ENCODE measurements at places on chromosomes 5 and 9.

DNA sequence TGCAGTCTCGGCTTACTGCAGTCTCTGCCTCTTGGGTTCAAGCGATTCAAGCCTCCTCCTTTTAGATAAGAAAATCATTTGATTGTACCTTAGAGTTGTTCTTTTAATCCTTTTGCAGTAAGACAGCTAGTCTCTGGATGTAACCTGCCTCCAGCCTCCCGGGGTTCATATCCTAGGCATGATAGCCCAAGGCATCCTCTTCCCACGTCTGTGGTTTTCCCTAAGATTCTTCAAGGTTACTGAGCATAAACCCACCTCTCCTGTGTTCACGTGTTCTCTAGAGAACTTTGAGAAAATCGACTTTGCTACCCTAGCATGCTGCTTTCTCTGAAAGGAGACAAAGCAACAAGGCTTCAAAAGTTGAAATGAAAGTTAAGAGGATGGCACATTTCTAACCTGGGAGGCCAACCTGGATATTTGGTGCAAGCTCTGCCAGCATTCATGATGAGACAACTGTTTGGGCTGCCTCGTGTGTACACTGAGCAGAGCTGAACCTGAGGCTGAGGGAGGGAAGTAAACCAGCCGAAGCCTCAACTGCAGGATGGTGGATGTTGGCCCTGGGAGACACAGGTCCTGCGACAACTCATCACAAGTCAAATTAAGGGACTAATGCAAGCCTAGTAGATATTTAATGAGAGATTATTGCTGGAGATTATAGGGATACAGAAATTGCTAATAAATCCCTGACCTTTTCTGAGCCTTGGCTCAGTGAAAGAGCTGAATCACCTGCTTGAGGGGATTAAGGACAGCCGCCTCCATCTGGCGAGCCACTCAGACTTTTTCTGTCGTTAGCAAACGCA lies 261.8 kb downstream of the ARHGAP26 start:
- no peak for DNase-seq

- DNase-seq, result no peak
Observed at GRCh38 chr5:10875201-10875768, 114.3 kb upstream of the DAP start.

DNA sequence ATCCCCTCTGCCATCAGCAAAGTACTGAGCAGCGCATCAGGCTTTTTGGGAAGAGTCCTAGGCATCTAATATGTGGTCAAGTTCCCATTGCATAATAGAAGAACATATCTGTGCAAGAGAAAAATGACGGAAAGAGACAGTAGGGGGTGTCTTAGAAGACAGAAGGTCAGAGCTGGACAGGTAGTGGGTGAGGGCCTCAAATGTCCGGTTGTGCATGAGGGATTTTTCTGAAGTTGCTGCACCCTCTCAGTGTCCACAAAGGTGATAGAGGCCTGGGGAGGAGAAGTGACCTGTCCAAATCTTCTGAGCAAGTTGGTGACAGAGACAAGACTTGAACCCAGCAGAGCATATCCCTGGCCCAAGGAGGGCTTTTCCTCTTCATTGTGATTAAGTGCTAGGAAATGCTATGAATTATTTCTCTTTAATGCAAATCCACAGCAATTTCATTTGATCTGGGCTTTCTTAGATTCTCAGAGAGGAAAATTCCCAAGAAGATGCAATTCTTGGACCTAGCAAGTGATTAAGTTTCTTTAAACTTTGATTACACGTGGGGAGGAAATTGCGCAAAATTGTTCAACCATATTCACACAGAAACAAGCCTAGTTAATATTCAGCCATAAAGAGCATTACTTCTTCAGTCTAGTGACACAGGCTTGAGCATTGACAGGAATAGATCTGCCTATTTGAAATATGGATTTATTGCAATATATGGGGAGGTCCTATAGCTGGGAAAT lies at the start of gene OR2S2:
OR2S2 (minus strand) TSS at position 51 of the 734 bp plus-strand sequence. CDS start 56 bp downstream, outside the sequence.
- DNase-seq, result no peak

- DNase-seq, result no peak
Observed at GRCh38 chr9:5820425-5820824, 12.5 kb downstream of the ERMP1 start.

DNA sequence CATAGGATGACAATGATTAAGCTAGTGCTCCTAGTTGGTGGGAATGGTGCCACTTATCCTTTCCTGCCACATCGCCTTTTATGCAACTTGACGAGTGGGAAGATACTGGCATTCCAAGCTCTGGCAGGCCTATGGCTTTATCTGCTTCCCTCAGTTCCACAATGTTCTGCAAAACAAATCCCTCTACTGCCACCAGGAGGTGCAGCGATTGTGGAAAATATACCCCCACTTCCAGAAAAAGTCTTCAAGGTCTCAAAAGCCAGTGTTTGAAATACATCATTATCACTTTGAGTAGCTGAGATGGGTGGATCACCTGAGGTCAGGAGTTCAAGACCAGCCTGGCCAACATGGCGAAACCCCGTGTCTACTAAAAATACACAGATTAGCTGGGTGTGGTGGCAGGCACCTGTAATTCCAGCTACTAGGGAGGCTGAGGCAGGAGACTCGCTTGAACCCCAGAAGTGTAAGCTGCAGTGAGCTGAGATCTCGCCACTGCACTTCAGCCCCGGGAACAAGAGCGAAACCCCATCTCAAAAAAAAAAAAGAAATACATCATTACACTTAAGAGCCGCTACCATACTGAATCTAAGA lies 3.4 kb downstream of the CLINT1 start:
- no peak for DNase-seq

GRCh38 chr5:142551338-142552067 lies 134.4 kb downstream of the FGF1 start:
- no peak for DNase-seq

- no peak for DNase-seq
Observed at GRCh38 chr5:6501701-6502100, 53.0 kb downstream of the UBE2QL1 start.

- DNase-seq, result no peak
Observed at GRCh38 chr5:115033861-115034260, 135.8 kb downstream of the TRIM36 start.

- no peak for DNase-seq
Observed at GRCh38 chr5:154131817-154132216, 58.7 kb upstream of the GALNT10 start.

DNA sequence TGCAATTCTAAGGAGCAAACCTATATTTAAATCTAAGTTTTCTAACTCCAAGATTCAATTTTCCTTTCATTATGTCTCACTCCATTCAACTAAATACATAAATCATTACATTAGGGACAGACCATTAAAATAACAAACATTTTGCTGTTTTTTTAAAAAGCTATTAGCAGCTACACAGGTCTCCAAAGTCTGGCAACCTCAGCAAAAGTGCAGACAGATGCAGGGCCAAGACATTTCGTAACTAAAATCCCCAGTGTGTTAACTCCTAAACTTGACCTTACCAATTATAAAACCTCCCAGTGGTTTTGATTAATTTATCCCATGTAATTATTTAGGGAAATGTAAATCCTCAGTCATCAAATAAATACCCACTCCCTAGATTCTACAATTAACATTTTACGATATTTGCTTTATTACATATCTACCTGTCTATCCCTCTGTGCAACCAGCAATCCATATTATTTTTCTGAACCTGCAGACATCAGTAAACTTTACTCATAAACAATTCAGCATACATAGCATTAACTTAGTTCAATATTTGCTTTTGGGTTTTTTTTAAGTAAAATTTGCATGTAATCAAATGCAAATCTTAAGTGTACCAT lies 64.7 kb downstream of the RGS7BP start:
- DNase-seq, result no peak

GRCh38 chr5:171632616-171633015 lies 153.0 kb upstream of the SMIM23 start:
- DNase-seq, result no peak

- no peak for DNase-seq
Observed at GRCh38 chr9:95887926-95888497, 12.5 kb downstream of the ERCC6L2 start.

All from activated effector memory CD4-positive, alpha-beta T cell treated with anti-CD3 and anti-CD28 coated beads, Interleukin-2, amount 50 U/mL, for 16 hours (primary cell).